ENCODE measurements at places on chromosomes 11 and 22. TPM values are rescaled to one million over a fixed set of nuclear protein-coding genes. Genes with fewer than 3 reads are reported as not detected.

Gene ATG16L2
- 163 TPM for total RNA-seq

Gene PHF21B
- total RNA-seq: not detected

Gene P2RX6
- total RNA-seq: 1.9 TPM

Gene RFPL3
- not detected for total RNA-seq

Gene SPDYC
- total RNA-seq: not detected

Gene MPPED1
- total RNA-seq: not detected

Gene ROBO4
- not detected for total RNA-seq

Gene C1QTNF4
- total RNA-seq: 0.43 TPM

Gene OR2D2
- total RNA-seq: not detected

DNA sequence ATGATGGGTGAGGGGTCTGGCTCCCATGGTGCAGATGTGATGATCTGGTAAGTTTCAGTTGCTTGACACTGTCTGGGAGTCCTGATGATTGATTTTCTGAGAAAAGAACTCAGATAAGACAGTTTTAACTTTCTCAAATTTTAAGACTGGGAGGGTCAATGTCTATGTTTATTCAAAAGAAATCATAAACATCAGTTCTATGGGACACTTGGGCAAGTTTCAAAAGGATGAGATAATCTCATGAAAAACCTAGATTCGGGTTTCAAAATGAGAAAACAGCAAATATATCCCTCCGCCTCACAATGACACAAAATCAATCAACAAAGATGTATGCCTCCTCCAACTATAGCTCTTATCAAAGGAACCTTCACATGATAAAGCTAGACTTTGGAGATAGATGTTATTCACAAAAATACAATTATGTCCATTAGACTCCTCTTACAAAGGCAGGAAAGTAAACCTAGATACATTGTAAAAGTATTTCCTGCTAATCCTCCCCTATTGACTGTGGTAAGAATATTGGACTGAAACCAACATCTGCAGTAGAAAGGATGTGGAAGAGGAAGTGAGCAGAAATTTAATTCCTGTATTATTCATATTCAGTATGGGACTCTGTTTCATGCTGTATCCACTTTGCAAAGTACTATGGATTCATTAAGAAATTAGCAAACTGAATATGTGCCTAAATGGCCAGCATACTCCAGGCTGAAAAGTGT, 21.6 kb downstream of the SVIP start:
- DNase-seq: no peak

DNA sequence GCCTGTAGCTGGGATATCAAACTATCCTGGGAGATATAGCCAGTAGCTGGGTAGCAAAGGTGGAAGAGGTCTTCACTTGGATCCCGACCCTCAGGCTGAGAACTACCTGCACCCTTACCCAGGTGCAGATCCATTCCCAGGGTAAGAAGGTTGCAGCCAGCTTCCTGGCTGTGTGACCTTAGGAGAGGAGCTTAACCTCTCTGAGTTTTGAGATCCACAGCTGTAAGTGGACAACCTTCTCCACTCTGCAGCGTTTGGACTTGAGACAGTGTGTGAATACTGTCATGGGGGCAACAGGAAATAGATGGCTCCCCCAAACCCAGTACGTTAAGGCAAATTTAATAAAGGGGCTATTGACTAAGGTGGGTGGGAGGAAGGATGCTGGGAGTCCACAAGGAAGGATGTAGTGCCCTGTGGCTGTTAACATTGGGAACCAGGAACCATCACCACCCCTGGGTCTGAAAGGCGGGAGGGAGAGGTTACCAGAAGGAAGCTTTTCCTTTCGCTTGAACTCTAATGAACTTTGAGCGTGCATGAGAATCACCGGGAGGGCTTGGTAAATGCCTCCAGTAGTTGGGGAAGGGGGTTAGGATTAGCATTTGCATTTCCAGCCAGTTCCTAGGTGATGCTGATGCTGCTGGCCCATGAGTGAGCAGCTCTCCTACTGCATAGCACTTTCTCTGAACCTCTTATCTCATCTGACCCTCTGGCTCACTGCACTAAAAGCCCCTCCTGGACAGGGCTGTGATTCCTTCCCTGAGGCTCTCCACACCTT, 24.4 kb downstream of the SGSM1 start:
- DNase-seq: no peak

- no peak for DNase-seq
These were observed 2.4 kb upstream of the ARSA start for GRCh38 chr22:50630376-50630775.

GRCh38 chr11:21514316-21514715, 678.6 kb upstream of the ANO5 start:
- no peak for DNase-seq

GRCh38 chr11:117600234-117600783, 196.7 kb downstream of the DSCAML1 start:
- DNase-seq: no peak

DNA sequence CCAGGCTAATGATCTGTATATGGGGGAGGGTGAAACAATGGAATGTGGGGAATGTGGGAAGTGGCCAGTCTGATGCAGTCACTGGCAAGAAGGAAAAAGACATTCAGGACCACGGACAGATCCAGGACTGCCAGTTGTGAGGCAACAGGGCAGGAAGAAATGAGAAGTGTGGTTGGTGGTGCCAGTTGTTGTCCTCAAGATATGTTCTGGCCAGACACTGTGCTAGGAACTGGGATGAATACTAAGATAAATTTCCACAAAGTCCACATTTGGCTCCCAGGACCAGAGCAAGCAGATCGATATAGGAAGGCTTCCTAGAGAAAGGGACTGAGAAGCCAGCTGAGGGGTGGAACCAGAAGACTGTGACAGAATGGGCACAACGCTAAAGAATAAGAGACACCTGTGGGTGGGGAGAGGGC, 6.8 kb upstream of the TPBGL start:
- no peak for DNase-seq

DNA sequence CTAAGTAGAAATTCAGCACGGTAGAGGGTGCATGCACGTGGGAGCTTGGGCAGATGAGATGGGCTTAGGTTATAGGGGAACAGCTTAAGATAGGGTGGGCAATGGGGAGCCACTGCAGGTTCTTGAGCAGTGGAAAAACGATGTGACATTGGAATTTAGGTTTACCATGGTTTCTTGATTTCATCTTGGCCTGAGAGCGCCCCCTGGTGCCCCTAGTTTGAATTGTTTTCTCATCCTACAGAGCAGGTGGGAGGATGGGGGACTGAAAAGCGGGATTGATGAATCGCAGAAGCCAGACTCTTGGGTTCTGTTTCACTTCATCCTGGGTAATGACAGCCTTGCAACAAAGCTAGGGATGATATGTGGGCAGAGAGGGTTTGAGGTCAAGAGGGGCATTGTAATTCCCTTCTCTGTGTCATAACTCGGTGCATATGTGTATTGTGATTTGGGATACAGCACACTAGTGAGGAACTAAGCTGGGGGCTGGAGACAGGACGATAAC, 6.7 kb upstream of the MCAM start:
- DNase-seq: peak; percentile 79

DNA sequence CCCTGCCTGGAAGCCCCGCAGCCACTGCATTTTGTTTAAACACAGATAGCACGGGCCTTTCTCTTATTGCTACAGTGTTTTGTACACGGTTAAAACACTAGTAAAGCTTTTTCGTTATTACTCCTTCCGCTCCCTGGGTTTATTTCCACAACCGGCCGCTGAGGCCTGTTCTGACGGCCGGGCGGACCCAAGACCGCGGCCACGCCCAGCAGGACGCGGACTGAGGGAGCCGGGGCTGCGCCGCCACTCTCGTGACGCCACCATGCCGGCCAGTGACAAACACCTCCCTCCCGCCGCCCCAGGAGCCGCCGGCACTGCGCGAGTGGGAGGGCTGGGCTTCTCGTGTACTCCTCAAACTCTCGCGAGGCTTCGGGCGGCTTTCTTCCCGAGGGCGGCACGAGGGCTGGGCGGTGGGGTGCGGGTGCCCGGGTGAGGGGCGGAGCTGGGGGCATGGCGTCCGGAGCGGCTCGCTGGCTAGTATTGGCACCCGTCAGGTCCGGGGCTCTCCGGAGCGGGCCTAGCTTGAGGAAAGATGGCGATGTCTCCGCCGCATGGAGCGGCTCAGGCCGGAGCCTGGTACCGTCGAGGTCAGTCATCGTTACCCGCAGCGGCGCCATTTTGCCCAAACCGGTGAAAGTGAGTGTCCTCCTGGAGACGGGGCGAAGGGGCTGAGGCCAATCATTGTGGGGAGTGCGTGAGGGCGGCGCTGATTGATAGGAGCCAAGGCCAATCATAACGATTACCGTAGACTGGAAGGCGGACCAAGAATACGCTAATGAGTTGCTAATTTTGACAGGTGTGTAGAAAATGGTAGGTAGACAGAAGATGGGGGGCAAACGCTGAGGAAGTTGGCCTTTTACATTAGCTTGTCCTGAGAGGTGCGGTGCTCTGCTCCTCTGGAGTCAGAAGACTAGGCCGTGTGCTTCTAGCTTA, at the start of gene SMDT1:
SMDT1 (plus strand) TSS at position 382 of the 933 bp plus-strand sequence; CDS start at position 451, 69 bp downstream.
- DNase-seq: peak; percentile 97

- DNase-seq: no peak
These were observed 24.9 kb downstream of the PGM2L1 start for GRCh38 chr11:74373382-74373781.

DNA sequence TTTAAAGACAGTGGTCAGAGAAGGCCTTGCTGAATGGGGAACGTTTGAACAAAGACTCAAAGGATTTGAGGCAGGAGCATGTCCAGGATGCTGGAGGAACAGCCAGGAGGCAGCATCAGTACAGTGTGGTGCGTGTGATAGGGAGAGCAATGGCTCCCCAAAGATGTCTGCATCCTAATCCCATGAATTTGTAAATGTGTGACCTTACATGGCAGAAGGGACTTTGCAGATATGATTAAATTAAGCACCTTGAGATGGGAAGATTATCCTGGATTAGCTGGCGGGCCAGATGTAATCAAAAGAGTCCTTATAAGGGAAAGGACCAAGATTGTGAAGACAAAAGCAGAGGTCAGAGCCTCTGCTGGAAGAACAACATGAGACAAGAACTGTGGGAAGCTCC, 24.6 kb upstream of the FAT3 start:
- DNase-seq: no peak

DNA sequence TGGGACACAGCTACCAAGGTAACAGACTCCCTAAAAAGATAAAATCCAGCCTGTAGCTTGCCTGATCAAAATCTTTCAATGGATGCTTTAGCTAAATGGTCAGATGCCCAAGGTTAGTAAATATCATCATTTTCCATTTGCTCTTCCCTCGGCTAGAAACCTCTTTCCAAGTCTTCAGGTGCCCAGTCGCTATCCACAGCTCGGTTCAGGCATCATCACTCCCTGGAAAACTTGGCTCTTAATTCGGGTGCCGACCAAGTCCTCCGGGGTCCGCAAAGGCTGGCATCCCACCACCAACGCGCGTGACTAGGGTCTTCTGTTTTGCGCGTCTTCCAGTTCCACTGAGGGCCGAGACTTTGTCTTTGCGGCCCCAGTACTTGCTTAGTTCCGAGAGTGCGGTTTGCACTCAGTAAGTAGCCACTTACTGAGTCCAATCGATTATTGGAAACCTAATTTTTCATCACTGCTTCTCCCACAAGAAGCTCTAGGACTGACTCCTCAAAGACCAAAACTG, 44.3 kb downstream of the OR4D9 start:
- no peak for DNase-seq

DNA sequence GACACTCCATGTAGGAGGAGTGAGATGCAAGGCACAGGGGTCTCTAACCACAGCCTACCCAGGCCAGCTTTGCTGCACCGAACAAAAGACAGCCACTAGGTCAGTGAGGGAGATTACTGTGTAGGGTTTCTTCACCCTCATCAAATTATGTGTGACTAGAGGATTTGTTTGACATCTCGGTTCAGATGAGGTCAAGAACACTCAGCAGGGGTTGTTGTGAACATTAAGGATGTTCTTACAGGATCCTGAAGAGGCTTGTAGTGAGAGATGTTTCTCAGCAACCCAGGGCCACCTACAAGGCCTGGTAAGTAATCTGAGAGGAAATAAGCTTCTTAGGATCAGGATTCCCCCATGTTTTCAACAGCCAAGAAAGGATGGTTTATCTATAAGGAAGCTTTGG, 202.1 kb downstream of the NXPE2 start:
- DNase-seq: no peak

GRCh38 chr11:6608011-6608410, 4.0 kb downstream of the TAF10 start:
- DNase-seq: no peak

- DNase-seq: no peak
These were observed 59.8 kb downstream of the LUZP2 start for GRCh38 chr11:24556693-24557092.

DNA sequence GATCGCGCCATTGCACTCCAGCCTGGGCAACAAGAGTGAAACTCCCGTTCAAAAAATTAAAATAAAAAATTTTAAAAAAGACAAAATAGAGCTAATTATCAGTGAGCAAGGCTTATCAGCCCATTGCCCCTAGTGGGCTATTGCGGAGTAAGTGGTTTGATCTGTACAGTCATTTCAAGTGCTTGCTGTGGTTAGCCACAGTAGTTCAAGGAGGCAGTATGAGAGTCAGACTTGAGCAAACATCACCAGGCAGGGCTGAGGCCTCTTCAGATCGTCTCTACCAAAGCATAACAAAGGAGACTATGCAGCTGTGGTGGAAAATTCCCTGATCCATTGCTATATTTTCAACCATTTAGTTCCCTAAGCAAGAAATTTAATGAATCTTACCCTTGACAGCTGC, 4.3 kb upstream of the SBF2 start:
- no peak for DNase-seq

DNA sequence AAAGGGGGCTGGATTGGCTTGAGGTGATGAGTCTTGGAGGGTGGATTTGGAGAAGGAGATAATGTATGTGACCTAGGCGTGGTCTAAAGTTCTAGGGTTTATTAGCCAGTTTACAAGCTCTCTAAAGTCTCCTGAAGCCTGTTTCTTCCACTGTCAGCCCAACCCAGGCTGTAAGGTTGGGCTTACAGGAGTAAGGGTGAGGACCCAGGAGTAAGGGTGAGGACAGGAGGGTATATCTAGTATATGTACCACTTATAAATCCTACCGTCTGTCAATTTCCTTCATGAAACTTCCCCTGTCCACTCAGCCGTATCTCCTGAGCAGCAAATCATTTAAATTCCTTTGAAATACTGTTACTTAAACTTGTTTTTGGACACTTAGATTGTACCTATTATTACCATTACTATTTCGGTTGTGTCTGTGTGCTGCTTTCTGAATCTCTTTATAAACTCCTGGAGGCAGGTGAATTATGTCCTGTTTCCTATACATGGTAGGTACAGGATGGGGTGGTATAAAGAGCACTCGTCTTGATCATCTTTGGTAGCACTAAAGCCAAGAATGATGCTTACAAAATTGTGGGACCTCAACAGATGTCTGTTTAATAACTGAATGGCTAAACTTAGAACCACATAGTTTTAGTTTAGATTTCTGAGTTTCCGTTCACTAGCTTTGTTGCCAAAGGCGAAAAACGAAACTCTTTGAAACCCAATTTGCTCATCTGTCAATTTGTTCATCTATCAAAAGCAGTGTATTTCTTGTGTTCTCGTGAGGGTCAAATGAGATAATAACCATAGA, 192.0 kb downstream of the GRIK4 start:
- no peak for DNase-seq

DNA sequence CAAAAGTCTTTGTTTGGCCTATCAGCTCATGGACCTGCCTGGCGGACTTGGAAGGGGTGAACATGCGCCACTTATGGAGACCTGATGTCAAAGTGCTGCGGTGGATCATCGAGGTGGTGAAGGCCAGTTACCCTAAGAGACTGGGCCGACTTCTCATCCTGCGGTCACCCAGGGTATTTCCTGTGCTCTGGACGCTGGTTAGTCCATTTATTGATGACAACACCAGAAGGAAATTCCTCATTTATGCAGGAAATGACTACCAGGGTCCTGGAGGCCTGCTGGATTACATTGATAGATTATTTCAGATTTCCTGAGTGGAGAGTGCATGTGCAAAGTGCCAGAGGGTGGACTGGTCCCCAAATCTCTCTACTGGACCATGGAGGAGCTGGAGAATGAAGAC, 17.9 kb downstream of the ALKBH3 start:
- no peak for DNase-seq

GRCh38 chr11:121213362-121213893, 79.1 kb upstream of the SC5D start:
- DNase-seq: no peak
